Activated naive CD4-positive, alpha-beta T cell (primary cell): ENCODE measurements at places on chromosomes 3 and 15.

DNA sequence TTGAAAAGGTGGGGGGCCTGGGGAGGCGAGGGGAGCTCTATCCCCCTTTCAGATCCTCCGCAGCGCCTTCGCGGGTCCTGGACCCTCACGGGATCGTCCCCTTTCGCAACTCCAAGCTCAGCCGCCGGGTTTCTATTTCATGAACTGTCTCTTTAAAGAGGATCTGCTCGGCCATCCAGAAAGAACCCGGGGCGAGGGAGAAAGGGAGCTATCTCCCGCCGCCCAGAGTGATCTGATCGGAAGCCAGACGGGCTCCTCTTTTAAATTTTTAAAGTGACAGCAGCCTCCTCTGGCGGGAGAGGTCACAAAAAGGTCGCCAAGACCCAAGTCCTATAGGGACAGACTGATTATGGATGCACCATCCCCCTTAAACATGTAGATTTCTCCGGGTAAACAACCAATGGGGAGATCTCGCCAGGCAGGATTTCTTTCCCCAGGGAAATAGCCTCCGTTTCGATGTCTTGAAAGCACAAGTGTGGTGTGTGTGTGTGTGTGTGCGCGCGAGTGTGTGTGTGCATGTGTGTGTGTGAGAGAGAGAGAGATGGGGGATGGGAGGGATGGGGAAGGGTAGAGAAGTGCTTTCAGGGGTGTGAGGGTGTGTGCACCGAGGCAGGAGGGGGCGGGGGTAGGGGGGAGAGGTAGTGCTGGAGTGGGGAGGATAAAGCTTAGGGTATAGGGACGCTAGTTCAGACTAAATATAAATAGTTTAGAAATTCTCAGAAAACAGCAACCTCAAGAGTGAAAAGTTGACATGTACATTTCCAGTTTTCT is 516.1 kb downstream of the MECOM start:
- no peak for DNase-seq

DNA sequence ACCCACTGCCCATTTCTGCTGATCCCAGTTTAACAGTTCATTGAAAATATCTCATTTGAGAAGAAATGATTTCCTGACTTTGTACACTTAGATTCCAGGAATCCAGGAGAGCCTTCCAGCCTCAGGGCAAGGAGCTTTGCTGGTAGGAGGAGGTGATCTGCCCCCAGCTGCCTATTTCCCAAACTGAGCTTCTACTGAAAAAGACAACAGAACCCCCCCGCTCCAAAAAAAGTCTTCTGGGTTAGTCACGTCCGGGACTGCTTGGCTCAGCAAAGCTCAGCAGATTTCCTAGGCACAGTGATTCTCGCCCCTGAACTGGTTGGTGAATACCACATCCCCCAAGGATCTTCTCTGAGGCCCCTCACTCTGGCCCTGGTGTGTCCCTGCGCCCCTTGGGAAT is 13.1 kb downstream of the SLC6A6 start:
- DNase-seq, result no peak

DNA sequence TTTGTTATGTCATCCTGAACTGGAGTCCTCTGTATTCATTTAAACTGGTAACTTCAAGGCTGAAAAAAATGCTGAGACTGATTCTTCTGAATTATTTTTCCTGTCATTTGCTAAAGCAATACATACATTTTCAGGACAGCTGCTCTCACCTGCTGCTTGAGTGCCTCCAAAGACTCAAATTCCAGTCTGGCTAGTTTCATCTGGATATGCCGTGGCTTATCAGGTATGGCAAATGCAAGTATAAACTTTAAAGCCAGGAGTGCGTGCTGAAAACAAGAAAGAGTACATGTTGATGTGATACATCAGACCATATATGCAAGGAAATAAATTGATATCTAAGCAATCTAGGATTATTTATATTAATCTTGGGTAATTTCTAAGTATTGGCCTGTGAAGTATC is 146.1 kb downstream of the SNRK start:
- DNase-seq, result no peak

- no peak for DNase-seq
Measured at GRCh38 chr3:57729334-57730045, 26.6 kb upstream of the SLMAP start.

DNA sequence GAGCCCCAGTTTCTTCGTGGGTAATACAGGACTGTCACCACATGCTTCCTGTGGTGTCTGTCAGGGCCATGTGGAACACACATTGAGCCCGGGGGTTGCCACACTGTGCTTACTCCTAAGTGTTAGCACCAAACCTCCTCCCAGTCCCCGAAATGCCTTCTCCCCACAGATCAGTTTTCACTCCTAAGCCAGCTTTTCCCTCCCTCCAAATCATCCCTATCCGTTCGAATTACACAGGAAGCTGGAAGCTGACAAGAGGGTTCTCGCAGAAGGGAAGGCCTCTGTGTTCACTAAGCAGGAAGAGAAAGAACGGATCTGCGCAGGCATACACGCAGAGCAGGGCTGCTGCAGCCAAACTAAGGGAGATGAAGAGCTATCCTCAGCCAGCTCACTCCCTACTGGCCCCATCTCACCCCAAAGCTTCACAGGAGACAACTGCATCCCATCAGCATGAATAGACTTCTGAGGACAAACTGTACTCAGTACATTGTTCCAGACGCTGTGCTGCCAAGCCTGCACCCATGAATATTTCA is 32.3 kb downstream of the XXYLT1 start:
- DNase-seq, result no peak
